ENCODE measurements at places on chromosomes 2 and 18.

- no peak for DNase-seq
These were observed 354.3 kb downstream of the CLIP4 start for GRCh38 chr2:29469516-29469915.

- no peak for DNase-seq
These were observed 51.8 kb downstream of the TEX51 start for GRCh38 chr2:126950504-126950903.

- DNase-seq, result no peak
These were observed 331.3 kb downstream of the CYRIA start for GRCh38 chr2:16334366-16334765.

DNA sequence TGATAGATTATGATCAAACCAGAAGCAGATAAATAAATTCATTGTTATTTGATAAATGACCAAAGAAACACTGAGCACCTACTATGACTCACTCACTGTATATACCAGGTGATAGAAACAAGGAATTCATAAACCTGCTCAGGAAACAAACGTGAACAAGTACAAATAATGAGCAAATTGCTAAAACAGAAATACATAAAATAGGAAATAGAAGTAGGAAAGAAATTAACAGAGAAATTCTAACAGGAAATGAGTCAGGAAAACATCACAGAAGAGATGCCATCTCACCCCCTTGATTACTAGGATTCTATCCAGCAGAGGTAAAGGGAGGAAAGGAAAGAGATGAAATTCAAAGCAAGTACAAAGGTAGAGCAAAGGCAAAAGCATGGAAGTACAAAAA is 31.3 kb downstream of the EXOC6B start:
- no peak for DNase-seq

DNA sequence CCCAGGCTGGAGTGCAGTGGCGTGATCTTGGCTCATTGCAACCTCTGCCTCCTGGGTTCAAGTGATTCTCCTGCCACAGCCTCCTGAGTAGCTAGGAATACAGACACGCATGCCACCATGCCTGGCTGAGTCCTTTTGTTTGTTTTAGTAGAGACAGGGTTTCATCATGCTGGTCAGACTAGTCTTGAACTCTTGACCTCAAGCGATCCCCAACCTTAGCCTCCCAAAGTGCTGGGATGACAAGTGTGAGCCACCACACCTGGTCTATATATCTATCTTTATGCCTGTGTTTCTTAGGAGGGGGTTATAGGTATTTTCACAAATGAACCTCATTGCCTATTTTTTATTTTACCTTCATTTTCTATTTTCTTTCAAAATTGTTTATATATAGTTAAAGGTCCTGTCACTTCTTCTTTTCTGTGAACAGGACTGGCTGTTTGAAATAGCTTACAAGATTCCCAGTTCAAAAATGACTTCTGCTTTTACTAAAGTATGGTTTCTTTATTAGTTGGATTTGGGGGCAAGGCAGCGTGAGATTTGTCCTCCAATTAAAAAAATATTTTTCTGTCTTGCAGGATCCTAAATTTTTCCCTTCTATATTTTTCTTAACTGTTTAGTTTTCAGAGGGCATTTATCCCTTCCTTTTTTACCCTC is 16.4 kb upstream of the MARCHF7 start:
- DNase-seq, result no peak

DNA sequence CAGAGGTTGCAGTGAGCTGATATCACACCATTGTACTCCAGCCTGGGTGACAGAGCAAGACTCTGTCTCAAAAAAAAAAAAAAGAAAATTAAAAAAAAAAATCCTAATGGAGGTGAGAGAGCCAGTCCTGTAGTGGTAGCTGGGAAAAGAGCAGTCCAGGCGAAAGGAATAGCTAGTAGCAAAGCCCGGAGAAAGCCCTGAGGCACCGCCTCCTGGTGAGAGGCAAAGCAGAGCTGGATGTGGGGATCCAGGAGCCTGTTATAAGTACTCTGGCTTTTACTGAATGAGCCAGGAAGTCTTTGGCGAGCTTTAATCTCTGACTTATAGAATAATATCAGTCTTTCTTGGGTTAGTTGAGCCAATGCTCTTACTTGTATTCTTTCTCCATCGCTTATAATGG is 6.6 kb upstream of the KLHL23 start:
- DNase-seq, result no peak

- DNase-seq, result no peak
These were observed 50.6 kb upstream of the FSIP2 start for GRCh38 chr2:185687967-185688366.

- no peak for DNase-seq
These were observed 48.8 kb upstream of the PPP1CB start for GRCh38 chr2:28702878-28703277.

DNA sequence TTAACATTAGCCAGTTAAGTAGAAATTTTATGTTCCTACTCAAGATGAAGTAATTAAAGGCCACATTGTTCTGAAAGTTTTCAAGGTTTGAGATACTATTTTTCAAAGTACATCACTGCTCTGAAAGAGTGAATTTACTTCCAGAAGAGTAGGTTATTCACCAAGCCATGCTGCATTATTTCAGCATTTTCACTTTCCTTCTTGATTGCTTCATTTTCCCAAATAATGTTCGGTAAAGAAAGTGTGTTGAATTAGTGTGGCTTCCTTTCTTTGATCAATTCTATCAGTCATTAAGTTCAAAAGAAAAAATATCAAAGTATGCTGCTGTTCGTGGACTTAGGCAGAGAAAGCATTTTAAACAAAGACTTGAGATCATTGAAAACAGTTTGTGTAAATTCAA is 310.3 kb downstream of the XIRP2 start:
- no peak for DNase-seq

DNA sequence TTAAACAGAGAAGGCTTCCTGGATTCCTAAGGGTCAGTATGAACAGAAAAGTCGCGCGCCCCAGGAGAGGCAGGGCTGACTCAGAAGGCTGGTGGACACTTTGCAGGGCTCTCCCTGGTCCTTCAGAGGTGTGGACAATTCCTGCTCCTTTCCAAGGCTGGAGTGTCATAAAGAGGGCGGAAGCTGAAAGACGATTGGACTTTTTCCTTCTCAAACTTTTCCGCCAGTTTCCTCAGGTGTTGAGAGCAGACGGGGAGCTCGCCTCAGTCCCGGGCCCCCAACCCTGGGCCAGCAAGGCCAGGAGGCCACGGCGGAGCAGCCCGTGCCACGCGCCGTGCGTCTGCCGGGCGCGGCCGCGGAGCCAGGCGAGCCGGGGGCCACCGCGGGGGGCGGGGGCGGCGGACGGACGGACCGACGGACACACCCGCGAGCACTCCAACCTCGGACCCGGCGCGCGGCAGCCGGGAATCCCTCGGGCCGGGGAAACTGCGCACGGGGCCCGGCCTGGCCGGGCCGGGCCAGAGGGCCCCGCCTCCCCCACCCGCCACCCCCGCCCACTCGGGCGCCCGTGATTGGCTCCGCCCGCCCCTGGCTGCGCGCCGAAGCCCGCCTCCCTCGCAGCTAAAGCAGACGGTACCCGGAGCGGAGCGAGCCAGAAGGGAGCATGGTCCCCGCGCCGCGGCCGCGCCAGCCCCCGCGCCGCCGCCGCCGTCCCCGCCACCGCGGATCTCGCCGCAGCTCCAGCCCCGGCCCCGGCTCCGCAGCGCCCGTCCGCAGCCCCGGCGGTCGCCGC is at the start of gene KLHL29:
Gene KLHL29, plus strand, starts transcription at position 629 of the 793 bp plus-strand sequence. CDS start 177,018 bp downstream, outside the sequence.
- no peak for DNase-seq

- no peak for DNase-seq
These were observed 33.0 kb downstream of the KCNIP3 start for GRCh38 chr2:95329891-95330793.

- no peak for DNase-seq
These were observed 19.0 kb downstream of the TMSB10 start for GRCh38 chr2:84924173-84925106.

- no peak for DNase-seq
These were observed 81.6 kb downstream of the LRRFIP1 start for GRCh38 chr2:237708961-237709360.

GRCh38 chr2:101624706-101625332 is 72.7 kb upstream of the MAP4K4 start:
- DNase-seq, result no peak

GRCh38 chr18:42052122-42052708 is 97.2 kb downstream of the PIK3C3 start:
- DNase-seq, result no peak

GRCh38 chr2:241882091-241882625 is 12.6 kb downstream of the RTP5 start:
- DNase-seq, result no peak

GRCh38 chr2:27264753-27265535 is 2.1 kb upstream of the SLC30A3 start:
- peak; percentile 67 for DNase-seq

GRCh38 chr2:97701186-97701585 is 12.2 kb upstream of the ZAP70 start:
- no peak for DNase-seq

DNA sequence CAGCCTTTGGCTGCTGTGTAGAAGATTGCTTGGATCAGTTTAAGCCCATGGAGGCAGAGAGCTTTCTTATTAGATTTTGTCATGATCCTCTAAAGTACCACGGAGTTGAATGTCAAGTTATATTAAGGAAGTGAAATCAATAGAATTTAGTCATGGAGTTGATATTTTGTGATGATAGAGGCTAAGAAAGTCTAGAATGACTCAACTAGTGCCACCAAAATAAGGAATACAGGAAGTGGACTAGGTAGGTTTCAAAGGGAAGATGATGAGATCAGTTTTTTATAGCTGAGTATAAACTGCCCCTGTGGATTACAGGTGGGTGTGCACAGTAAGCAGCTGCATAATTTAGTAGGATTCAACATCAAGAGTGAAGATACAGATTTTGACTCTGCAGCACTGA is 25.2 kb downstream of the FBXO36 start:
- no peak for DNase-seq

- DNase-seq, result no peak
These were observed 342.6 kb upstream of the HS6ST1 start for GRCh38 chr2:128661311-128661710.

GRCh38 chr2:152505495-152505906 is 170.5 kb downstream of the FMNL2 start:
- no peak for DNase-seq

GRCh38 chr2:47654790-47655562 is 128.0 kb upstream of the MSH6 start:
- DNase-seq, result peak; percentile 18

- DNase-seq, result no peak
These were observed 15.5 kb downstream of the SH3BP4 start for GRCh38 chr2:234967201-234967869.

DNA sequence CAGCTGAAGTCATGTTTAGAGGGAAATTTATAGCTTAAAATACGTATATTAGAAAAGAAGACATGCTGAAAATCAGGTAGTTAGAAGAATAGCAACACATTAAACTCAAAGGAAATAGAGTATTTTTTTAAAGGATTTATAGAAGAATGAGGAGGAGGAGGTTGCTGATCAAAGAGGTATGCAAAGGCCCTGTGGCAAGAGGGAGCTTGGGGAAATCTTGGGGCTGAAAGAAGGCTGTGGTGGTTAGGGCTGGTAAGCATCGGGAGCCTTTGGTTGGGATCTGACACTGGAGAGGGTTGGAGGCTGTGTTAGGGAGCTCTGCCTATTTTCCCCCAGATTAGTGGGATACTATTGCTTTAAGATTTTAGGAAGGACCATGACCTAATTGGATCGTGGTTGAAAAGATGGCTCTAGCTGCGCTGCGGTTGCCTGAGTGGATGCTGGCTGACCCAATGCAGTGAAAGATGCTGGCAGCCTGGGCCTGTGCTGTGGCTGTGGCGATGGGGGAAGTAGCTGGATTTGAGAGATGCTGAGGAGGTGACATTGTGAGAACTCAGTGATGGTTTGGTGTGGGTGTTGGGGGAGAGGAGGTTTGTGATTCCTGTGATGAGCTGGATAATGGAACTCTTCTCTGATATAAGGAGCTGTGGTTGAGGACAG is 11.7 kb downstream of the DGKD start:
- DNase-seq, result no peak

DNA sequence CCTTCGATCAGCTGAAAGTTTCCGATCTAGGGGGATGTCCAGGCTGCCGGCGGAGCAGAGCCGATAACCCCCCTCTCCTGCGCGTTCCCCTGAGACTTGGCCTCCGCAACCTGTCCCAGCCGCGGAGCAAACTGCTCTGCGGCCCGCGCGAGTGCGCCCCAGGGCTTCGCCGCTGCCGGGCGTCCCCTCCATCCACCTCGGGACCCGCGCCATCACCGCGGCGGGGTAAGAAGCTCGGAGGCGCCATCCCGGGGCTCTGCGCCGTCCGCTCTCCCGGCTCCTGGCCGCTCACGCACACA is 990 bp upstream of the GDF7 start:
- no peak for DNase-seq

GRCh38 chr2:16614314-16614860 is 51.2 kb downstream of the CYRIA start:
- DNase-seq, result no peak

DNA sequence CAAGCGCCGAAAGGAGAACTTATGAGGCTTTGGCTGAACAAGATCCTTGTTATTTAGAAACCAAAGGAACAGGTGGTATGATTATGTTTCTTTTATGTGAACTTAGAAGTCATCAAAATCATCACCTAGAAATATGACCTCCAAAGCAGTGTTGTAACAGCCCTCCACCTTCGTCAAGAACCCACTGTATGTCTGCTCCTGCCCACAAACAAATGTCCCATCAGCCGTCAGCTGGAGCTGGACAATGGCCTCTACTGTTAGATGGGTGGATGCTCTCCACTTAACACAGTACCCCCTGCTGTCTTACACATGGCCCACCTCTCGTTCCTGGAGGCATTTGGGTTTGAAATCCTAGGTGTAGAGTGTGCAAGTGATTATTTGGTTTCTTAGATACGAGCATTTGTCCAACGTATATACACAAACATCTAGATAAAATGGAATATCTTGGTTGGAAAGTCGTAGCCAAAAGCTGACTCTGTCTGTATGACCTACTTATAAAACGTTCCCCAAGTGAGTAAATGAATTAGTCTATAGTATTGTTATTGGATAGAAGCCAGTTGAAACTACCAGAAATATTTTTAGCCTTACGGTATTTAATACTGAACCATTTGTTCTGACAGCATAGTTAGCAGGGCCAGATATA is 113.0 kb downstream of the CRIM1 start:
- no peak for DNase-seq

GRCh38 chr2:224579411-224579810 is 5.8 kb downstream of the CUL3 start:
- DNase-seq, result no peak

GRCh38 chr2:237738255-237738654 is 60.3 kb upstream of the RBM44 start:
- DNase-seq, result no peak
